GM12878 (cell line): ENCODE measurements at places on chromosomes 12 and 14. TPM values are rescaled to one million over a fixed set of nuclear protein-coding genes. Genes with fewer than 3 reads are reported as not detected.

- no peak for DNase-seq
Observed at GRCh38 chr14:101808894-101809670, 47.6 kb downstream of the PPP2R5C start.

DNA sequence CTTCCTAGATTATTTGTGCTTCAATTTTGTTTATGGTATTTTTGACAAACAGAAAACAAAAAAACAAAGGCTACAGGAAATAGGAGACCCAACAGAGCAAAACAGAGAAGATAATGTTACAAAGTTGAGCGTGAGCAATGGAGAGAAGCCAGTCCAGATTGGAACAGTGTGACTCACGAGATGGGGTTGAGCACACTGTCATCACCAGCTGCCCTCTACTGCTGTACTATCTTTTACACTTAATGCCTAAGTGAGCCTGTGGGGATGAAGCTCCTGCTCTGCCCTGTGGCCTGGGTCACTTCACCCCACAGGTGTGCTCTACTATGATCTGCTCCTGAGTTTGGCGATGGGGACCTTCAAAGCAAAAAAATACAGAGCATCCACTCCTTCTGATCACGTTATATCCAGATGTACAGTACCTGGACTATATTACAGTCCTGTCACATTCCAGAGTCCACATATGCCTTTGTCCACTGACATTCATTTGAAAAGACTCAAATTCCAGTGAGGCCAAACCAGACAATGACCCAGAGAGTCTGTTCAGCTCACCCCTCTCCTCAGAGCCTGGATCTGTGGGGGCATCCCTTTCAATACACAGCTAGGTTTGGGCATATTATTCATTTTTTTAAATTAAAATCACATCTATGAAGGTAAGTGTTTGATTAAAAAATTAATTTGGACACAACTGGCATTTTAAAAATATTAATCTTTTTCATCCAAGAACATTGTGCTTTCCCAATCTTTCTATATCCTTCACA is 4.4 kb downstream of the IPO8 start:
- DNase-seq = no peak

DNA sequence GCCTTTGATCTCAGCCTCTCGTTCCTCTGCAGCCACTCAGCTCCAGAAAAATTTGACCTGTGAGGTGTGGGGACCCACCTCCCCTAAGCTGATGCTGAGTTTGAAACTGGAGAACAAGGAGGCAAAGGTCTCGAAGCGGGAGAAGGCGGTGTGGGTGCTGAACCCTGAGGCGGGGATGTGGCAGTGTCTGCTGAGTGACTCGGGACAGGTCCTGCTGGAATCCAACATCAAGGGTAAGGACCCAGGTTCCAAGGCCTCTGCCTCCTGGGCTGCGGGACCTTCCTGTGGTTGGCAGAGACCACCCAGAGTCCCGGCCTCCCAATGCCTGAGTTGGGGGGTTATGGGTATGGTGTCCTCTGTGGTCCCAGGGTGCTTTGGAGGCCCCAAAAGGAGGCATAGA is 4.5 kb upstream of the GPR162 start:
- no peak for DNase-seq

DNA sequence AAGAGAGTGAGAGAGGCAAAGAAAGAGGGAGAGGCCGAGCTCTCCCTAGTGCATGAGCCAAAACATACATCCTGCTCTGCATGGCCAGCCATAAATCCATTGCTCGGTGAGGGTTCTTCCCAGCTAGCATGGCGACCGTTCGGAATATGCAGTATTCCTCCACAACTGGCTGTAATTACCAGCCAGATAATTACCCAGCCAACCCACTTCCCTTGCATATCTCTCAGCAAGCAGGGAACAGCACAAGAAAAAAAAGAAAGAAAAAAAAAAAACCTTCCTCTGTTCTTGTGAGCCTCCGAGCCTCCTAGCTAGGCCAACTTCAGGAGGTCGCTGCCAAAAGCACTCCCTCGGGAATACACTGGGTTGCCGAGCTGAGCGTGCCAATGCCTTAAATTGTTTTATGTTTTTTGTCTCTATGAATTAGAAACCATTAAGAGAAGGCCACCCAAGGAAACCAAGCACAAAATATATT is 567.9 kb downstream of the MED13L start:
- no peak for DNase-seq

Gene JAG2
- 0.03 and 0.04 TPM in 2 replicates for polyA plus RNA-seq
